ENCODE measurements at places on chromosomes 3 and 15.

- no peak for DNase-seq
These were observed 59.8 kb upstream of the AADACL2 start for GRCh38 chr3:151673974-151674373.

DNA sequence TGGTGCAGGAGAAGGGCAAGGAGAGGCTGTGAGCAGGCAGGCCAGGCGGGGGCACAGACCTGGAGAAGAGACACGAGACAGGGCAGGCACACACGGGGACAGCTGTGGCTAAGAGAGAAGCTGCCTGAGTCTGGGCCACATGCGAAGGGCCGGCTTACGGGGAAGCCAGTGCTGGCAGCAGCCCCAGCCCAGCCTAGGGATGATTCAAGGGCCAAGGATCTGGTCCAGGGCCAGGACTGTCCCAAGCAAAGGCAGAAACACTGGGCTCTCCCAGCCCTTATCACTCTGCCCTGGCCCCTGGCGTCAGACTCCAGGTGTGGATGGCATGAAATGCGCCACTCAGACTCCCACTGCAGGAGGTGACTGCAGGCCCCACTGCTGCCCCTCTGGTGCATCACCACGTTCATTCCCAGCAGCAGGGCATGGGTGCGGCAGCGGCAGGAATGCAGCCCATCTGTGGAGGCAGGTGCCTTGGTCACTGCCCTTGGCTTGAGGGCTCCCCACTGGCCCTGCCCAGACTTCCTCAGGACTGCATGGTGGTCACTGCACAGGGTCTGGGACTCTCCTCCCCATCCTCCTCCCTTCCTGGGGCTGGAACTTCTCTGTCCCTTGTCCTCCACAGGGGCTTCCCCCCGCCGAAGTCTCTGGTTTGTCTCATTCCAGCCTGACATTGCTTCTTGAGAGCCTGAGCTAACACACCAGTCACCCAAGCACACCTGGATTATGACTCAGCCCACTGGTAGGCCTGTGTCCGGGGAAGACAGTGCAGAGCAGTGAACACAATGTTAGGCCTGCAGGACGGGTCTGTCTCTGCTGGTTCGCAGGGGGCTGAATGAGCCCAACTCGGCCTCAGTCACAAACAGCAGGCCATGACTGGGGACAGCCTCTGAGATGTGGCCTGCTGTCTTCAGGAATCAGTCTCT is 69.3 kb downstream of the TBC1D2B start:
- peak; percentile 49 for DNase-seq

- no peak for DNase-seq
These were observed 96.1 kb downstream of the KBTBD8 start for GRCh38 chr3:67094167-67094566.

GRCh38 chr15:95872366-95872771 is 458.1 kb upstream of the NR2F2 start:
- DNase-seq: no peak

DNA sequence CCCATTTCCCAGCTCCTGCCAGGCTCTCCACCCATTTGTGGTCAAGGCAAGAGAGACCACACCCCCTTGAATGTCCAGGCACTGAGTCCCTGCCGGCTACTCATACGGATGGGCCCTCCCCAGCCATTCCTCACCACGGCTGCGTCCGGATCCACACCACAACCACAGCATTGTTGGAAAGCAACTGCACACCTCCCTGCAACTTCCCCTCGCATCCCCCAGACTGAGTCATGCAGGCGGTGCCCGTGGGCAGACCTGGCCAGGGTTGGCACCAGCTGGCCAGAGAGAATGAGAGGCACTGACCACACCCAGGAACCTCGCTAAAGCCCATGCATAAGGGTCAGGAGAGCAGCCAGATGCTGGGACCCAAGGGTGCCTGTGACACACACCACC is 30.5 kb downstream of the LOXL1 start:
- DNase-seq: no peak

DNA sequence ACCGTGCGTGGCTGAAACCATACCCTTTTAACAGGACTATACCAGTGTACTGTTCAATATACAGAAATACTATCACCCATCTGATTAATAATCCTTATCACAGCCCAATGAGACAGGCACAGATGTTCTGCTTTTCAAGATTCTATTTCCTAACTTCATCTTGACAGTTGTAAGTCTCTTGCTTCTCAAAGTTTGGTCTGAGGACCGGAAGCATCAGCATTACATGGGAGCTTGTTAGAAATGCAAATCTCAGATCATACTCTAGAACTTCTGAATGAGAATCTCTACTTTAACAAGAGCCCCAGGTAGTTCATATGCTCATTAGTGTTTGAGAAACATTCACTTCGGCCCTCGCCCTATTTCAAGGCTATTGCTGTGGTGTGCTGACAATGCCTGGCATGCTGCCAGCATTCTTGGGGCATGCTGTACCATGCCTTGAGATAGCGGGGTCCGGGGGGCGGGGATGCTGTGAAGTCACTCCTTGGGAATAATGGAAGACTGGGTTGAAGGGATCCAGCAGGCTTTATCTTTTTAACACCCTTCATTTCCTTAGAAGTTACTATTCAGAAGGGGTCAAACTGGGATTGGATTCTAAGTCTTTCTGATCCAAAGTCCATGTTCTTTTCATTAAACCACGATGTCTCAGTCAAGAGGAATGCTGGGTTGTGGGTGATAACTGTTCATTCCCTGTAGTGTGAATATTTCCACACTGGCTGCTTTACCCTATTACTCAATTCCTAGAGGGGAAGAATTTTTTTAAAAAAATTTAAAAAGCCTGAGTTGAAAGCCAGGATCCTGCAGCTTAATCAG is 194.7 kb downstream of the LPP start:
- DNase-seq: peak; percentile 69

DNA sequence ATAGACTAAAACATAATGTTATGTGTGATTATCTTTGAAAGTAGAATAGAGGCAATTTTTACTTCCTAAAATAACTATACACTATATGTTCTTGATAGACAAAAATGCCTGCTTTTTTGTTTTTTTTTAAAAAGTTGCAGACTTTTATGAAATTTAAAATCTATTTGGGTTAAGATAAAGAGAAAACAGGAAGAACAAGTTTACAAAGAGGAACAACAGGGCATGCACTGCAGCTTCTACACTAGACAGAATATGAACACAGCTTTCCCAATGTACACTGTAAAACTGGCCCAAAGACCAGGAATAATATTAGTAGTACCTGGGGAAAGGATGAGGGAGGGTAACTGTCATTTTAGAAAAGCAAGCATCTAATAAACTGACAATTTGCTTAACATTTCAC is 53.7 kb downstream of the NR1I2 start:
- DNase-seq: no peak

GRCh38 chr15:41927536-41927935 is 33.7 kb upstream of the SPTBN5 start:
- DNase-seq: no peak

DNA sequence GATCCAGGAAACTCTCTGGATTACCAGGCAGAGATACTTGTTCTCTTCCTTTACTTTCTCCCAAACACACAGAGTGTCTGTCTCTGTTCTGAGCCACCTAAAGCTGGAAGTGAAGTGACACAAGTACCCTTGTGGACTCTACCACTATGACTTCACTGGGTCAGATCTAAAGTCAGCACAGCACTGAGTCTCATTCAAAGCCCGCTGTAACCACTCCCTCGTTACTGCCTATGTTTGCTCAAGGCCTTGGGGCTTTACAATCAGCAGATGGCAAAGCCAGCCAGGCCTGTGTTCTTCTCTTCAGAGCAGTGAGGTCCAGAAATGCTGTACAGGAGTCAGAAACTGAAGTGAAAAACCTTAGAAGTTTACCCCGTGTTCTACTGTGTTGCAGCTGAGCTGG is 588.3 kb upstream of the SEMA6D start:
- no peak for DNase-seq

DNA sequence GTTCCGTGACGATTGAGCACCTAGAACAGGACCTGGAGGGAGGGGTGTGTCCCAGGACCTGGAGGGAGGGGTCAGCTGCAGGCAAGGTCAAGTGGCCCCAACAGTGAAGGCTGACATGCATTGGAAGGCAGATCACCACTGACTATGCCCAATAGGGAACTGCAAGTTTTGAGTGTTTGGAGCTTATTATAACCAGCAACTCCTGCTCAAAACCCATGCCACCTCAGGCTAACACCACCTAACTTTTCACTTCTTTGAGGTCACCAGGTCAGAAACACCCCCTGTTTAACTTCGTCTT is 93.1 kb downstream of the MYLK start:
- DNase-seq: no peak

GRCh38 chr15:81315452-81316175 is 8.3 kb downstream of the STARD5 start:
- DNase-seq: no peak

DNA sequence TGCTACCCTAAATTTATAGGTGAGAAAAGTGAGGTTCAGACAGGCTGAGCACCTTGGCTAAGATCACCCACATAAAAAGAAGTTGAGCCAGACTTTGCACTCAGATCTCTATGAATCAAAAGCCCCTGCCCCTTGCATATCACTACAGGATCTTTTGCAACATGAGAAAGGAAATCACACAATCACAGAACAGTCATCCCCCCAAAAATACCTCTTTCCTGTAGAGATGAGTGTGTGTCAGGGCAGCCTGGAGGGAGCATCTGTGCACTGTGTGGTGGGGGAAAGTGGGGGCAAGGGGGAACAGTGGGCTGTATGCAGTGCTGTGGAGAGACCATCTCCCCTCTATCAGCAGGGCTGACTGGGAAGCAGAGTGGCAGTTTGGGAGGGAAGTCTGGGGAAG is 46.6 kb downstream of the EPHB3 start:
- no peak for DNase-seq

DNA sequence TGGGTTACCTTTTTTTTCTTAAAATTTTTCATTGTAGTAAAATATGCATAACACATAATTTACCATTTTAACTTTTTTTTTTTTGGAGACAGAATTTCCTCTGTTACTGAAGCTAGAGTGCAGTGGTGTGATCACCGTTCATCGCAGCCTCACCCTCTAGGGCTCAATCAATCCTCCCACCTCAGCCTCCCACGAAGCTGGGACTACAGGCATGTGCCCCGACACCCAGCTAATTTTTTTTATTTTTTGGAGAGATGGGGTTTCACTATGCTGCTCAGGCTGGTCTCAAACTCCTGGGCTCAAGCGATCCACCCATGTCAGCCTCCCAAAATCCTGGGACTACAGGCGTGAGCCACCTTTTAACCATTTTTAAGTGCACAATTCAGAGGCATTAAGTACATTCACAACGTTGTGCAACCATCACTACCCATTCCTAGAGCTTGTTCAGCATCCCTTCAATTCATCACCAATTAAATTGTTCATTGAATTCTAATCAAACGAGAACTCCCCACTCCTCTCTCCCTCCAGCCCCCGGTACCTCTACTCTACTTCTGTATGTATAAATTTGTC is 44.6 kb downstream of the BHLHE40 start:
- DNase-seq: no peak

DNA sequence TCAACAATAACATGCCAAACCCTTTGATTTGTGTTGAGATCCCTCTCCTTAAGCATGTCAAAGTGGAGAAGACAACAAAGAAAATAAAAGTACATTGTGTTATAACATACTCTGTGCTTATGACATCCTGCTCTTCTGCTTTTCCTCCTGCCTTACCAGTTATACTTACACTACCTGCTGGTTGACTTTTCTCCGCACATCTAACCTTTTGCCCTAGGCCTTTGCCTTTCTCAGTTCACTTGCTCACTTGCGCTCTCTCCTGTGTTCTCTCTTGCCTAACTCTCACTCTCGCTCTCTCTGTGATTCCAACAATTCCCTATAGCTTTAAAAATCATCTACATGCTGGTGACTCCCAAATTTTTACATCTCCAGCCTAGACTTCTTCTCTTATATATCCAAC is 5.7 kb downstream of the DNAH12 start:
- DNase-seq: no peak

DNA sequence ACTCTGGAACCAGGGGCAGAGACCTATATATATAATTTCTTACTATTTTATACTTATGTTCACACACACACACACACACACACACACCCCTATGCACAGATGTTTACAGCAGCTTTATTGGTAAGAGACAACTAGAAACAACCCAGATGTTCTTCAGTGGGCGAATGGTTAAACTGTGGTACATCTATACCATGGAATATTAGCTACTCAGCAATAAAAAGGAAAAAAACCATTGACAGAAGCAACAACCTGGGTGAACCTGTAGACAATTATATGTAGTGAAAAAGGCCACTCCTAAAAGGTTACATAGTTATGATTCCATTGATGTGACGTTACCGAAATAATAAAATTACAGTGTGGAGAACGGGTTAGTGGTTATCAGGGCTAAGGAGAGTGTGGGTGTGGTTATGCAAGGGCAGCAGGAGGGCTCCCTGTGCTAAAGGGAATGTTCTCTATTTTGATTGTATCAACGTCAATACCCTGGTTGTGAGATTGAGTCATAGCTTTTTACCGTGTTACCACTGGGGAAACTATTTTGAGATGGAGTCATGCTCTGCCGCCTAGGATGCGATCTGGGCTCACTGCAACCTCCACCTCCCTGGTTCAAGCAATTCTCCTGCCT is 85.5 kb downstream of the FLNB start:
- DNase-seq: no peak

DNA sequence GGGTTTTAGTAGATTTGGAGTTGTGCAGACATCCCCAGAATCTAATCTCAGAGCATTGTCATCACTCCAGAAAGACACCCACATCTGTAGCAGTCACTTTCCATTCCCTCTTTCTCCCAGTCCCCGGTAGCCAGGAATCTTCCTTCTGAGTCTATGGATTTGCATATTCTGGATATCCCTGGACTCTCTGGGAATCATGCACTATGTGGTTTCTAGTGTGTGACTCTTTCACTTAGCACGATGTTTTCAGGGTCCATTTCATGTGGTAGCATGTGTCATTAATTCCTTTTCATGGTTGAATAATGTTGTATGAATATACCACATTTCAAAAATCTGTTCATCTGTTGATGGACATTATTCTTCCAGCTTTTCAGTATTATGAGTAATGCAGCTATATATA is 29.3 kb downstream of the FBLN2 start:
- no peak for DNase-seq

DNA sequence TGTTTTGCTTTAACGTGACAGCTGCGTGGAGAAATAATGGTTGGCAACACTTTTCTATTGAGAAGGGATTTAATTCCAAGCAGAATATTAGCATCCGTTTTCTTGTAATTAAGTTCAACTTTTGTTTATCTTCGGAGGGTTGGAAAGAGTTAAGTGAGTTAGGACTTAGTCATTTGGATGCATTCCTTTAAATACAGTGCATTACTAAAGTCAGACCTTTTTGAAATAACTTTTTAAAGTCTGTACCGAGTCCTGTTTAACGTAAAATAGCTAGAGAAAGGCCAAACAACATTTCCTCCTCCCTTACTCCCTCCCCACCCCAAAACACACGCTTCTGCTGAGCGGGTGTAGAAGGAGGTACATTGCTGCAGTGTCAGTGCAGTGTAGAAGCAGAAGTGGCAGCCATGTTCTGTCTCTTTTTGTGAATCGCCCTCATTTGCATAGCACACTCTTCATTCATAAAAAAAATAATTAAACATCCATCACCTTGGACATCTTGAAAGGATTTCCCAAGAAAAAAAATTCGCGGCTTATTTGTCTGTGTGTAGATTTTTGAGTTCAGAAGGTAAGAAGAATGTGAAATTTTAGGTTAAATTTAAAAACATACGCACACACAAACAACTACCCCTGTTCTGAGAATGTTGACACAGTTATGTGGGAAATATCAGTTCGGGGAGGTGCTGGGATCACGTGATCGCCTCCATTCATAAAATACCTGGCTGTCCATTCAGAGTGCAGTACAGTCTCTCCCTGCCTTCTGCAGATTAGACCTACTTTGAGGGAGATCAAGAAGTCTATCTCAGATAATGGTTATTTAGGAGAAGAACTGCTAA is 1.6 kb downstream of the SPRED1 start:
- DNase-seq: no peak

GRCh38 chr15:60554494-60554893 is 75.6 kb upstream of the ICE2 start:
- DNase-seq: no peak

Data from heart right ventricle (tissue), 16 donors.